ENCODE measurements at places on chromosomes 2 and 18.

DNA sequence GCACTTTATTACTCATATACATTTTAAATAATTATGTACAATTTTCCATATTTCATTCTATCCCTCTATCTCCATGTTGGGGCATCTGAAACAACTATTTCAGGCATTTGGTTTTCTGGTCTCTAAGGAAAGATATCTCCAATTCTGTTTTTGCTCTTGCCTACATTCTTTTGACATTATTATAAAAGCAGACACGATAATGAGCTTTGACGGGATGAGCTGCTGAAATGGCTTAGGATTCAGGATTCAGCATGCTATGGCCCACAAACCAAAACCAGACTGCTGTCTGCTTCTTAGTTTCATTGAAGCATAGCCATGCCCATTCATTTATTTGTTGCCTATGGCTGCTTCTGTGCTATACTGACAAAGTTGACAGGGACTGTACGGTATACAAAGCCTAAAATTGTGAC, 42.7 kb upstream of the GLS start:
- no peak for DNase-seq

GRCh38 chr2:44954889-44955592, 13.5 kb downstream of the SIX3 start:
- DNase-seq, result no peak

GRCh38 chr2:97963880-97964279, 31.9 kb downstream of the TMEM131 start:
- no peak for DNase-seq

DNA sequence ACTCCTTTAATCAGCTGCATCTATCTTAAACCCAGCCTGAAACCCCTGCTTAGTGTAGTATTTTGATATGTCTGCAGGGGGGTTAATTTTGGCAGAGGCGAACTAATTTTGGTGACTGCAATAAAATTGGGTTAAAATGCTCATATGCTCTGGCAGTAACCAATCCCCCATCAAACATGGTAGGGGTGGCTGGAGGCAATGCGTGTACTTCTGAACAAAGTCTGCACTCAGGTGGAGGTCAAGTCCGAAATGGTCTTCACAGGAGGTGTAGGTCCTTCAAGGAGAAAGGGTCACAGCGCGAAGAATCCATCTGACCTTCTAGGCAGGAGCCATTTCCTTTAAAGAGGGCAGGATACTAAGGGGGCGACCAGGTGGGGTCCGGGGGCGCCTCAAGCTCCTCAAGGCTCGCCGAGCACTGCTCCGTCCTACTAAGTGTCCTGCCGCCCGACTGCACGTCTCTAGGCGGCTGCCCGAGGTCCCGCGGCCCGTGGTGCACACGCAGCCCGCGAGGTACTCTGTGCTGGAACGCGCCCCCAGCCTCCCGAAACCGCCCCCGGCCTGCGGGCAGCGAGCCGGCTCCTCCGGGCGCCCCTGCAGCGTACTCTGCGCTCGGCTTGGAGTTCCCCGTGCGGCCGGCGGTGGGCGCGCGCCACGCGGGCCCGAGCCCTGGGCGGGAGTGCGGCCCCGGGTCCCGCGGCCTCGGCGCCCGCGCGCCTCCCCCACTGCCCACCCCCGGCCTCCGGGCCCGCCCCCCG, 1.7 kb upstream of the LDLRAD4 start:
- peak; percentile 36 for DNase-seq

GRCh38 chr2:2570360-2570759, 239.3 kb upstream of the MYT1L start:
- DNase-seq, result no peak

GRCh38 chr2:128794285-128794684, 475.6 kb upstream of the HS6ST1 start:
- DNase-seq, result no peak

DNA sequence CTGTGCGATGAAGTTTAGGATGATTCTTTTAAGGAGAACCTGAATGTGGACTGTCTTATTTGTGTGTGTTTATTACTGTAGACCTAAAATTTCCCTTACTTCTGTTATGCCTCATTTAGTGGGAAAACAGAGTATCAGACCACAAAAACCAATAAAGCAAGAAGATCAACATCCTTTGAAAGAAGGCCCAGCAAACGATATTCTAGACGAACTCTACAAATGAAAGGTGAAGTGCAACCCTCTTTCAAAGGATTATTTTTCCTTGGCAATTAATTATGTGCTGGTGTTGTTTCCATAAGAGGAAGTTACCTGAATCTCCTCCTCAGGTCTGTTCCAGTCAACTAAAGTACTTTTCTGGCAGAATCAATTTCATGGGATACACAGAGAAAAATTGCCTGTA, 78.6 kb downstream of the EPB41L5 start:
- no peak for DNase-seq

GRCh38 chr18:78773819-78774218, 205.8 kb upstream of the SALL3 start:
- no peak for DNase-seq

DNA sequence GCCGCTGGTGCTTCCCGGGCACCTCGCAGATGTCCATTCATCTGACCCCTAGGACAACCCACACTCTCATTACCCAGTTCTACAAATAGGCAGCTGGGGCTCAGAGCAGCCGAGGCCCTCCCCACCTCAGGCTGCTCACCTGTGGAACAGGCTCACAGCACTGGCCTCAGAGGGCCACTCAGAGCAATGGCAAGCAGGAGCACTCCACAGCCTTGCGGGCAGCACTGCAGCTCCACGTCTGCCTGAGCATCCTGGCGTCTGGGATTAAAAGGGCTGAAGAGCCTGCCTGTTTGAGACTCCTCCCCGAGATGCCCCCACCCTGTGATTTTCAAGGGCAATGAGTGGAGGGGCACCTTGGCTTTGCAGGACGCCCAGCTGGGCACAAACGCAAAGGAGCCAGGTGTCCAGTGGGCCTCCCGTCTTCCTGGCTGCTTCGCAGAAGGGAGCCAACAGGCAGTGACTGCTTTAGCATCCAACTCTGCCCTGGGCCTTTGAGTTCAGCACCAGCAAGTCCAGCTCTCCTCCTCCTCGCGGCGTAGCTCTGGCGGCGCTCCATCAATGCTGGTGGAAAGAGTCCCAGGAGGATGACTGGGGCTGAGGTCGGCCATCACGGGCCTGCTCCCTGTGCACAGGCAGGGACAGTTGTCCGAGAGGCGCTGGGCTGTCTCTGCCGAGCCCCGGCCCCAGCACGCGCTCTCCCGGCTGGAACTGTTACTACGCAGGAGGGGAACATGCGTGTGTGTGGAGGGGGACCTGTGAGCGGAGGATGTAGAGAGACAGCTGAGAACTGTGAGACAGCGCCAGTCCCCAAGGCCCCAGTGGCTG, 297.2 kb downstream of the NDUFA10 start:
- no peak for DNase-seq

GRCh38 chr18:49878567-49879270, 65.4 kb upstream of the ACAA2 start:
- DNase-seq, result no peak

DNA sequence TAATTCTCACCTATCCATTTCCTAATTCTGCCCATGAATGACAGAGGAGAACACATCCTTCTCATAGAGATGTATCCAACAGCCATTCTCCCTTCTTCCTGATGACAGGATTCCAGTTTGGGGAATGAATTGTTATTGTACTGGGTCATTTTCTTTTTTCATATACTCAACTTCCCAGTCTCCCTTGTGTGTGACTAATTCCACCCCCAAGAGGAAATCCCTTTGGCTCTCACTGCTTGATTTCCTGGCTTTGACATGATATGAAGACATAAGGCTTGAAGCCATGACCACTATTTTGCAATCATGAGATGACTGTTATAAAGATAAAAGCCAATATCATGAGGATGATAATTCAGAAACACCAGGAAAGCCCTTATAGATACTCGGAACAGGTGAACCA, 384.7 kb upstream of the ACVR2A start:
- no peak for DNase-seq

DNA sequence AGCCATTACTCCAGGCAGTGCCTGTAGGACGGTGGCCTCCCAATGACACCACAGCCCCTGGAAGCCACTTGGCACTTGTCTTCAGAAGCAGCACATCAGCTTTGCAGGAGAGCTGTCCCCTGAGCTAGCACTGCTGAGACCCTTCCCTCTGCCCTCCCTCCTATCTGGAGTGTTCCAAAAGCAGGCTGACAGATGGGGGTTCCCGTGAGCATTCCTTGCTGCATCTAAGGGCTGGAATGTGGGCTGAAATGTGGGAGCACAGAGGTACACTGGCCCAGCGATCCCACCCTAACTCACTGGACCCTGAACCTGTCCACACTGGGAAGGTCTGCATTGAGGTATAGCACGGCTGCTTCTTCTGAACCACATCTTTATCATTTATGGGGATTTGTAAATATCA, 230.1 kb downstream of the ANAPC1 start:
- DNase-seq, result no peak
